NCI-H524 treated with DMSO at 0.1 percent for 48 hours (cell line): ENCODE measurements at places on chromosomes 12 and 14.
A peak's percentile ranks its signal among the peaks of the same experiment; 100 is the strongest.

DNA sequence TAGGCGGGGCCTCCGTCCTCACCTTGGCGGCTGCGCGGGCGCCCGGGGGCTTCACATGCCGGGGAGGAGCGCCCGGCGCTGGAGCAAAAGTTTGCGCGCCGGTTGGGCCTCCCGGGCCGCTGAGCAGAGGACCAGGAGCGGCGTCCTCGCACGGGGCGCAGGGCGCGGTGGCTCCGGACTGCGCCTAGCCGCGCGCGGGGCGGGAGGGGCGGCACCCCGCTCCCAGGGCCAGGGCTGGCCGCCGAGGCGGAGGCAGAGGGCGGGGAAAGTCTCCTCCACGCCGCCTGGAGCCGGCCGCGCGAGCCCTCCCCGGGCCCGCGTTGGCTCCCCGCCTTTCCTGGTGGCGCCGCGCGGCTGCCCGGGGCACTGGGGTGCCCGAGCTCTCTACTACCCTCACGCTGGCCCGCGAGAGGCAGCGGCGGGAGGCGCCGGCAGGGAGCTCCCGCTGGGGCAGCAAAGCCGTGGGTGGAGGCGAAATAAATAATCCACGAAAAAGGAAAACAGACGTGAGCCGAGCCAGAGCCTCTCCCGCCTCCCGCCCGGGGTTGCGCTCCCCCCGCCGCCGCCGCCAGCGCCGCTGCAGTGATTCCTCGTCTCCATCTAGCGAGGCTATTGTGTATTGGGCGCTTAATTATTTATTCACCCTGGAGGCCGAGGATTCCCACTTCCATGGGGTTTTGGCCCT lies 400 bp upstream of the PRIMA1 start:
- peak; percentile 34 for DNase-seq

DNA sequence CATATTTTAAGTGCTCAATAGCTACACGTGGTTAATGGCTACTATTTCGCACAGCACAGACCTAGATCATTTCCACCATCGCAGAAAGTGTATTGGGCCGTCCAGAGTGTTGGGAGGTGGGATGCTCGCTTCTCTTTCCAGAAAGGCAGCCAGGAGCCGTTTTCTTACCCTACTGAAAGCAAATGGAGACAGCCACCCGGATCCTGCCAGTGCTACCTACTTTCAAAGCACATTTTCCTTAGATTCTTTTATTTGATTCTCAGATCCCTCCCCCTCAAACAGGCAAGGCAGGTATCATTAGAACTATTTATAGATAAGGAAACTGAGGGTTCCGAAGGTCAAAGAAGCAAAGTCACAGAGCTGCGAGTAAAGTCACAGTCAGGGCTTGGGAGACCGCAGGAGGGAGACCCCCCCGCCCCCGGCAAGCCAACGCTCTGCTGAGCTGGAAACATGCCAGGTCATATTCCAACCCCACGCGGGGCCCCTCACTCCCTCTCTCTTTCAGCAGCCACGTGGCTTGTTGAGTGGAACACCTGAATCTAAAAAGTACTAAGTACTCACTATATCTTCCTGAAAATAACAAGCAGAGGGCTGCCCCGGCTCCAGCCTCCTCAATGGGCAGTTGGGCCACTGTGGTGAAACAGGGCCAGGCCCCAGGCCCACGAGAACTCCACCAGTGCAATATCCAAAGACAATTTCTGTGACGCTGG lies 36.2 kb downstream of the PRIMA1 start:
- no peak for DNase-seq

GRCh38 chr14:71574976-71575375 lies 357.3 kb upstream of the RGS6 start:
- DNase-seq, result no peak

- no peak for DNase-seq
Measured at GRCh38 chr12:27480016-27480415, 33.5 kb downstream of the SMCO2 start.

DNA sequence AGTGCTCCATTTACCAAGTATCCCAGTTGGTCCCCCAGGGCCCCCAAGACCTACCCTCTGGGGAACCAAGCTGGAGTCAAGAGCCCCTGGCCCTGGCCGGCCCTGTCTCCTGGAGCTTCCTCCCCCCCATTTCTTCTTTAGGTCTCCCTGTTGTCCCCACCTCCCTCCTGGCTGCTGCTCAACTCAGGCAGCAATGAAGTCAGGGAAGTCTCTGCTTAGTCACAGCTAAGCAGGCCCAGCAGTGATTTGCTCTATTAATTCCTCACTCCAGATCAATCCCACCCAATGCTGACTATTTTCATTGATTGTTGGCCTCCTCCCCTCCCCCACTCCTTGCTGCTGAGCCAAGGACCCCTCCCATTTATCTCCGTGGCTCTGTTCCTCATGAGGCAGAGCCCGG lies 28.3 kb downstream of the VSX2 start:
- no peak for DNase-seq

GRCh38 chr14:55432628-55433027 lies 7.8 kb downstream of the TBPL2 start:
- no peak for DNase-seq

- no peak for DNase-seq
Measured at GRCh38 chr12:86367137-86367536, 110.9 kb upstream of the MGAT4C start.

GRCh38 chr14:41901089-41901488 lies 294.4 kb downstream of the LRFN5 start:
- DNase-seq, result no peak
